ENCODE measurements at places on chromosomes 13 and 19.

- no peak for DNase-seq
Observed at GRCh38 chr19:7544626-7545025, 9.1 kb downstream of the PNPLA6 start.

- DNase-seq = no peak
Observed at GRCh38 chr19:13997631-13997962, 8.5 kb downstream of the RFX1 start.

DNA sequence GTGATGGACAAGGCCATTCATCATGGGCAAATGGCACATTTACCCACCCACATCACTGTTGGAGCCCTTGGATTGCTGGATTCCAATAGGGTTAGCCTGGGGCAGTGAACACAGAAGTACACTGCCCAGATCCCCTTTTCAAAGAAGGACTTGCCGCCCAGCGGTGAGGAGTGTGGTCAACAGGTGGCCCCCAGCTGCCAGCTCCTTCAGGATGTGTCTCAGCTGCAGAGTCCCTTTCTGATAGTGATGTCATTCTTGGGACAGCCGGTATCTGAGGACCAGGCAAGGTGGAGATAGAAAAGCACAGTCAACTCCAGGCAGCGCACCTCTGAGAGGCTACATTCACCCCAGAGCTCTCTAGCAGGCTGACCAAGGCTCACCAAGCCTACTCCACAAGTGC lies 16.9 kb downstream of the ERICH6B start:
- DNase-seq = no peak

DNA sequence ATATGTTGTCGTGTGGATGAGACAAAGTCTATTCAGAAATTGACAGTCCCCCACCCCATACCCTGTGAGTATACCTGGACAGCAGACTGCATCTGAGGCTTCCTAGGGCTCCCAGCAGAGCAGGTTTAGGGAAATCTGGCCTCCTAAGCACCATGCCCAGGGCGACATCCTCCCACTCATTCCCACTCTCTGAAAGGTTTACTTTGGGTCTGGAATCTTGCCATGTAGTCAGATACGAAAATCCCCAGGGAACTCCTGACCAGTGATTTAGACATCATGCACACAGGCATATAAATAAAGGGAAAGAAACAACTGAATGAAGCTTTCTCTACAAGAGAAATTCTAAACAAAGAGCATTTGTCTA lies 717 bp upstream of the NALCN start:
- DNase-seq = no peak

DNA sequence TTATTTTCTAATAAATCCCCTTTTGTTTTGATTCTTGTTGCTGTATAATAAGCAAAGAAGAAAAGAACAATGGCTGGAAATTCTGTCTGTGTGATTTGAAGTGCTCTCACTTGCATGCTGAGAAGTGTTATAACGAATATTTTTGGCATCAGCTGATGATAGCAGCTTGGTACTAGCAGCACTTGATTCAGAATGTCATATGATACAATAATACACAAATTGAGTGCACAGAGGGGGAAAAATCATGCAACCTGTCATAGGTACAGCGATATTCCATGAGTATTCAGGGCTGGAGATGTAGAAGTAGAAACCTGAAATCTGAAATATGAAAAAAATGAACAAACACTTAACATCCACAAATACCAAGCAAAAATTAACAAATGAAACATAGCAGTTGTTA lies 108.1 kb downstream of the FGF14 start:
- no peak for DNase-seq

All from activated CD4-positive, alpha-beta T cell treated with anti-CD3 and anti-CD28 coated beads for 1 hour (primary cell).